ENCODE measurements at places on chromosomes 7 and 10.

- DNase-seq = peak; percentile 64
Measured at GRCh38 chr7:32347244-32347828, 142.8 kb downstream of the LSM5 start.

DNA sequence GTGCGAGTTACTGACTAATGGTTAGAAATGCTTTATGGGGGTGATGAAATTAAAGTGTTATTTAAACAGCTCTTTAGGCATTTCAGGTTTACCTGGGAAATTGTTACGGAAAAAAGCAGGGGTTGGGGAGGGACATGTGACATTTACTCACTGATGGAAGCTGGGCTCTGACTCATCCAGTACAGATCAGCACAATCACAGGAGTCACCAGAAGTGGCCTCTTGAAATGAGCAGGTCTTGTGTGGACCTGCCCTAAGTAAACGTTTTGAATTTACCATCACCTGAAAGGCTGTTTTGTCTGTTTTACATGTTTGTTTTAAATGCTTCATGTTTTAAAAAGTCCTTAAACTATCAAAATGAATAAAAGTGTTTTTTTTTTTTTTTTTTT, 2.3 kb downstream of the GLRX3 start:
- peak; percentile 58 for DNase-seq

DNA sequence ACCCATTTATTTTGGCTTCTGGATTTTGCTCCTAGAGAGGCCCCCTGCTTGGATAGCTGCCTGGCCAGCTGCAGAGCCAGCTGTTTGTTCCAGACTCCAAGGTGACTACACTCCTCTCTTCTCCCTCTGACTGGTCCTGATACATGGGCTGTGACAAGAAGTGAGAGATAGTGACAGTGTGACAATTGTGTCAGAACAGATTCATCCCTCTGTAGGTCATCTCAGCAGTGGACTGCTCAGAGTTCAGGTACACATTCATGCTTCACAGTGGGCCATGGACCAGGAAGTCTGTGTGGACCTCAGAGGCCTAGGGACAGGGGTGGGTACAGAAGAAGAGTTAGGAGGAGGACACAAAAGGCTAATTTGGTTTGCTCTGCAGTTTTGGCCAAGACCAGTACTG, 188.2 kb upstream of the MKLN1 start:
- DNase-seq = no peak

GRCh38 chr10:62108759-62109586, 159.7 kb downstream of the RTKN2 start:
- no peak for DNase-seq

- DNase-seq = no peak
Measured at GRCh38 chr7:1344981-1345701, 112.5 kb downstream of the UNCX start.

DNA sequence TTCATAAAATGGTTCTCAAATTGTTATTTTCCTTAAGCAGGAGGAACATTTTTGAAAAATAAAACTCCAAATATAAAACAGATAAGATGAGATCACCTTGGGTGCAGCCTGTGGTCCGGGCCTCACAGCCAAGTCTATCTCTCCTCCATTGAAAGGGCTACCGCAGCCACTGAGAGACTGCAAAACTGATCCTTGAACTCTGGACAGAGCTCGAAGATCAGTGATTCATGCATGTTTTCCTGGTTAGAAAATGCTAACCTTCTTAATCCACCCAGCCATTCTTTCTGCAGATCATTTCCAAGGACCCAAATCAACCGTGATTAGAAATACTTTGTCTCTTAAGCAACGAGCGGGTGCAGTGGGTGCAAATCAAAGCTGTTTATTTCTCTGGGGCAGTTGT, 378.8 kb downstream of the PLXDC2 start:
- no peak for DNase-seq

GRCh38 chr10:119207713-119208552, 562 bp downstream of the GRK5 start:
- DNase-seq = peak; percentile 71

DNA sequence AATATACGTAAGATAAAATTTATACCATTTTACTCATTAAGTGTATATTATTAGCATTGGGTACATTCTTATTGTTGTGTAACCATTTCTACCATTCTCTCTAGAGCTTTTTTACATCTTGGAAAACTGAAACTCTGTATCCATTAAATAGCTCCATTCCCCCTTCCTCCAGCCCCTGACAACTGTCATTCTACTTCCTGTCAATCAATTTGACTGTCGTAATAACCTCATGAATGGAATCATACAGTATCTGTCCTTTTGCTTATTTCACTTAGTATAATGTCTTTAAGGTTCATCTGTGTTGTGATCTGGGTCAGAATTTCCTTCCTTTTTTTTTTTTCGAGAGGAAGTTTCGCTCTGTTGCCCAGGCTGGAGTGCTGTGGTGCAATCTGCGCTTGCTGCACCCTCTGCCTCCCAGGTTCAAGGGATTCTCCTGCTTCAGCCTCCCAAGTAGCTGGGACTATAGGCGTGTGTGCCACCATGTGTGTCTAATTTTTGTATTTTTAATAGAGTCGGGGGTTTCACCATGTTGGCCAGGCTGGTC, 15.6 kb downstream of the ZRANB1 start:
- DNase-seq = no peak

DNA sequence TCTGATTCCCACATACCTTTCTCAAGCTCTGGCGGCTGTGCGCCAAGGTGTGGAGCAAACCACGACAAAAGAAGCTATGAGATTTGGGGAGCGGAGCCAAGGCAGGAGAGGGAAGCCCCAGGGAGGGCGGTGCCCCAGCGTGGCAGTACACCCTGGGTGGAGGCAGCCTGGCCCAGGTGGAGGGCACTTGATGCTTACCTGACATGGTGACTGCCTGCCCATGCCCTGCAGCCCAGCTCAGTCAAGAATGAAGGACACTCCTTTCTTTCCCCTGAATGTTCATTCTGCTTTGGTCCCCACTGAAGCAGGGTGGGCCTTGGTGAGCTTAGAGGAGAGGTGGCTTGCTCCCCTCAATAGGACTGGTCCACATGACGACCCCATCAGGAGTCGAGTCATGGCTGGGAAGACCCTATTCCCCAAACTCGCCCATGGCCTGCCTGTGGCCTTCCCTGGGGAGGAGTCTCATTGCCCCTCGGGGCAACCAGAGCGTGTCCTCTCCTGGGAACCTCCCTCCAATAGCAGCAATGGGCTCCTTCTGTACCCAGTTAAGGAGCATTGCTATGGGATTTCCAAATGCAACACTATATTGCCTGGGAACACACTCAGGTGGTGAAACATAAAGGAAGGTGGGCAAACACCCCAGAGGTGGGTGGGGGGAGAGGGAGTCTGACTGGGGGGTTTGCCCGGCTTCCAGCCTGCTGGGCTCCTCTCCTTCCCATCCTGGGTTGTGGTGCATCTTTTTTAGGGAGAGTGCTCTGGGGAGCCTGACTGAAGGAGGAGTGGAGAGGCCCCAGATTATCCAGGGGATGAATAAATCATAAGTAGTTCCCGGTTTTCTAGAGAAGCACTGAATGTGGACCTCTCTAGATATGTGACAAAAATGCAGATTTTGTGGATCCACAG, 22.7 kb downstream of the RAMP3 start:
- DNase-seq = peak; percentile 1

- no peak for DNase-seq
Measured at GRCh38 chr10:7618461-7618860, 48.3 kb downstream of the ITIH5 start.

- peak; percentile 71 for DNase-seq
Measured at GRCh38 chr7:141053626-141054025, 20.2 kb upstream of the TMEM178B start.

- DNase-seq = no peak
Measured at GRCh38 chr7:13050703-13051102, 363.3 kb downstream of the ARL4A start.

DNA sequence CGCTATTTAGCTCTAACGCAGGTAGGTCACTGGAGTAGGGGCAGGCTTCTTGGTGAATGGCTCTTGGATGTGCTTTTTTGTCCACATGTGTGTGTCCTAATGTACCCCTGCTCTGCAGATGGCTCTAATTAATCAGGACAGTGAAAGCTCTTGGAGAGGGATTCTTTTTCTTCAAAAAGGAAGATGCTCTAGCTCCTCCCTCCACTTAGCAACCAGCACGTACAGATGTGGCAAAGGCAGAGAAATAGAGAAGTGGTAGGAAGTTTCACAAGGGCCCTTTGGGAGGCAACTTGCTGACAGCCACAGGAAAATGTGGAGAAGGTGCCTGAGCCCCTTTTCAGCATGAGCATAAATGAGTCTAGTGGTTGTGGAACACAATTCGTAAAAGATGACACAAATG, 221.7 kb downstream of the PLXNA4 start:
- no peak for DNase-seq

DNA sequence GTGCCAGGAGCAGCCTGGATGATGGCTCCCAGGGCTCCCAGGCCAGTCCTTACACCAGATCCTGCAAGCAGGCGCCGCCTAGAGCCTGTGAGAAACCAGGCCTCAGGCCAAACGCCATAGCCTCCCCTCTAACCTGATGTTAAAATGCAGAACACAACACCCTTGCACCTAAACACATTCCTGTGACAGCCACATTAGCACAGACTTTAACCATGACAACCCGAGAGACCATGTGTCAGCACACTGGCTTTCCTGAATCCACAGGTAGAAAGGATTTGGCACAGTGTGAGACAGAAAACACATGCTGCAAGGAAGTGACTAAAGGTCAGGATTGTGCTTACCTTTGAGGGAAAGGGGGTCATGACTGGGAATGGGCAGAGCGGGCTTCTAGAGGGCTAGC, 59.9 kb downstream of the SGMS1 start:
- DNase-seq = no peak

DNA sequence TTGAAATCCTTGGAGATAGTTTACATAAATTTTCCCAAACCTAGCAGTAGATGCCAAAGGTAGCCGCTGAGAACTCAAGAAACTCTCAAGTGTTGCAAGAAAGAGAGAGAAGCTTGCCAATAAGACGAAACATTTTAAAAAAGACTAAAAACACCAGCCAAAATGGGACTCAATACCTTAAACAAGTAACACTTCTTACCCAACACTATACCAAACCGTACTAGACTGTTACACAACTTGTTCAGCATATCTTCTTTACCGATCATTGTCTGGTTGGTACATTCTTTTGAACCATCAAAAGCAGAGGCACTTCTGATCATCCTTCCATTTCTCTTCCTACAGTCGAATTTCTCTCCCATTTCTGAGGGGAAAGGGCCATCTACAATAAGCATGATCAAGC, 4.8 kb upstream of the PTPN12 start:
- DNase-seq = no peak

- DNase-seq = no peak
Measured at GRCh38 chr7:44563171-44563679, 10.5 kb downstream of the DDX56 start.

DNA sequence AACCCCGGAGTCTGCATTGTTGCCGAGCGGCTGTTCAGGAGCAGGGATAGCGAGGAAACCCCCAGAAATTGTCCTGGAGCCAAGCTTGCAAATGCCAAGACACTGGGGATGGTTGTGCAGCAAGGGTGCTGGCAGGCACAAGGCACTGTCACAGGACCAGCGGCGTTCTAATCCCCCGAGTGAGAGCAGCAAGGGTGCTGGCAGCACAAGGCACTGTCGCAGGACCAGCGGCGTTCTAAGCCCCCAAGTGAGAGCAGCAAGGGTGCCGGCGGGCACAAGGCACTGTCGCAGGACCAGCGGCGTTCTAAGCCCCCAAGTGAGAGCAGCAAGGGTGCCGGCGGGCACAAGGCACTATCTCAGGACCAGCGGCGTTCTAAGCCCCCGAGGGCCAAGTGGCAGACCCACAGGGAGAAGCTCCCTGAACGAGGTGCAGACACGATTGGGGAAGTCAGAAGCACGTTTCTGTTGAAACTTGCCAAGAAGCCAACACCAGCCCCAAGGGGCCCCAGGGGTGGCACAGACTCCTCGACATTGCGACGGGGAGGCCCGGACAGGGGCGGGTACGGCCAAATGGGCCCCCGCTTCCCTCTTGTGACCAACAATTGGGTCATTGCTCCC, 40.4 kb upstream of the INPP5A start:
- peak; percentile 0 for DNase-seq

DNA sequence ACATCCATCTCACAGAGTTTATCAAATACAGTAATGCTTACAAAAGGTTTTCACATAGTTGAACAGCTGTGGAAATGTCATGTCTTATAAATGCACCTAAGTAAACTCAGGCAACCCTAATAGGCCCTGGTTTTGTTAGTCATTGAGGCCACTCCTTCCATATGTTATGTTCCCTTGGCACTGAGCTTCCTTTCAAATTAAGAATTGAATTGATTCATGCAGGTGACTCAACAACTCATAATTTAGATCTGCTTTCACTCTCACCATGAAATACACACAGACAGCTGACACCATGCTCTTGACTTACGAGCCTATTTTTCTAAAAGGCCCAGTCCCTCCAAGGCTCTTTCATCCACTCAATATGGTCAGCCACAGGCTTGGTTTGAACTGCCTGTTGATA, 476.9 kb downstream of the KCNMA1 start:
- DNase-seq = no peak

DNA sequence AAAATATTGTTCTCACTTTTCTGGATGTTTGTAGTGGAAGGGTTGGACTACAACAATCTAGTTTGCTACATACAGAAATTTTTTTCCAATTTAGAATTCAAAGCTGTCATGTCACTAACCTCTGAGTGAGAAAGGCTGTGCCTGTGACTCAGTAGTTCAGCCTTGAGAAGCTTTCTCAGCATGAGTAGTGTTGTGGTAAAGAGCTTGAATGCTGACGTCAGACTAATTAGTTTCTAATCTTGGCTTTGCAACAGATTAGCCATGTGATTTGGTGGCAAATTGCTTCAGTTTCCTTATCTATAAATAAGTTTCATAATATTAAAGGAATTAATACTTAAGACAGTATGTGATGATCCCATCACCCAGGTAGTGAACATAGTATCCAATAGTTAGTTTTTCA, 83.8 kb downstream of the ABCA13 start:
- peak; percentile 8 for DNase-seq

GRCh38 chr7:142832417-142832816, 22.5 kb upstream of the EPHB6 start:
- no peak for DNase-seq

DNA sequence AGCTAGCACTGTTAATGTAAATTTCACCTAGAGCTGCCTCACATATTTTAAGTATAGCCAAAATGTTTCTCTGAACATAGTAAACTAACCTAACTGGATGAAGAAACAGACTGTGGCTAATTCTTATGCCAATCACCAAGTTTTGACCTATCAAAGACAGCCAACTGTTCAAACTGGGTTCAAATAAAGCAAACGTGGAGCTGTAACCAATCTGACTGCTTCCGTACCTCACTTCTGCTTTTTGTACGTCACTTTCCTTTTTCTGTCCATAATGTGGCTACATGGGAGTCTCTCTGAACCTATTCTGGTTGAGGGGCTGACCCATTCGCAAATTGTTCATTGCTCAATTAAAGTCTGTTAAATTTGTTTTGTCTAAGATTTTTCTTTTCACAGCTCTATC, 66.3 kb upstream of the ETV1 start:
- no peak for DNase-seq

DNA sequence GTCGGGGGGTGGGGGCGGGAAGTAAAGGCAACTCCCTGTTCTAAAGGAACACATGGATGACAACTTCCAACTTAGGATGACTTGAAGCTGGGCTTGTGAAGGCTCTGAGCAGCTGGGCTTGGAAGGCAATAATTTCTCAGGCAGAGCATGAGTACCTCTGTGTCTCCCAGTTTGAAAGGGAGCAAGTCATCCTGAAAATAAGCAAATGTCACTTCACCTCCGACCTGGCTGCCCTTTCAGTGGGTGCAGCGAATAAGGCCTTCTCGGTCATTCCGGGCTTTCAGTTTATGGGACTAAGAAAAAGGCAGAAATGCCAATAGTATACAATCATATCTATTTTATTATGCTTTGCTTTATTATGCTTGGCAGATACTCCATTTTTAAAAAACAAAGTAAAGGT, 15.3 kb upstream of the ADAMTS14 start:
- no peak for DNase-seq

- no peak for DNase-seq
Measured at GRCh38 chr10:101920546-101920945, 76.9 kb upstream of the KCNIP2 start.

Measured in activated CD4-positive, alpha-beta T cell treated with anti-CD3 and anti-CD28 coated beads for 36 hours (primary cell).